ENCODE measurements at places on chromosomes 5 and 9. TPM values are rescaled to one million over a fixed set of nuclear protein-coding genes. Genes with fewer than 3 reads are reported as not detected.

ADAMTS13 gene
- 0.24 TPM for total RNA-seq

DNA sequence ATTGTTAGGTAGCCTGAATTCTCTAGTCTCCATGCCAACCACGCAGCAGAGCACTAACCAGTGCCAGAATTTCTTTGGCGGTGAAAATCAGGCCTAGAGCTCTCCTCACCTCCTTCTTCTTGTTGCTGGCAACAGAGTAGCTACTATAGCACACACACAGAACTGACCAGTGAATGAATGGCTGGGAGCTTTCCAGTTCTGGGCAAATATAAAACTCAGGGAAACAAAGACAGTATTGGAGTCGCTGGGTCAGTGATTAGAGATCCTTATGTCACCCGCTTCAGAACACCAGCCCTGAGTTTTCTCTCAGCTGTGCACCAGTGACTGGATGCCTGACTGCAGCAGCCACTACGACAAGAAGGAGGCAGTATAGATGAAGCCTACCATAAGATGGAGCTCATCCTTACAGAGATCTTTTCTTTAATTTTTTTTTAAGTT, 26.9 kb upstream of the FEM1C start:
- DNase-seq: no peak

- no peak for DNase-seq
Measured at GRCh38 chr9:75988663-75989062, 98.2 kb downstream of the PCSK5 start.

- no peak for DNase-seq
Measured at GRCh38 chr5:145479857-145480256, 355.3 kb downstream of the PRELID2 start.

GRCh38 chr9:76431601-76432000, 27.4 kb upstream of the GCNT1 start:
- no peak for DNase-seq

DNA sequence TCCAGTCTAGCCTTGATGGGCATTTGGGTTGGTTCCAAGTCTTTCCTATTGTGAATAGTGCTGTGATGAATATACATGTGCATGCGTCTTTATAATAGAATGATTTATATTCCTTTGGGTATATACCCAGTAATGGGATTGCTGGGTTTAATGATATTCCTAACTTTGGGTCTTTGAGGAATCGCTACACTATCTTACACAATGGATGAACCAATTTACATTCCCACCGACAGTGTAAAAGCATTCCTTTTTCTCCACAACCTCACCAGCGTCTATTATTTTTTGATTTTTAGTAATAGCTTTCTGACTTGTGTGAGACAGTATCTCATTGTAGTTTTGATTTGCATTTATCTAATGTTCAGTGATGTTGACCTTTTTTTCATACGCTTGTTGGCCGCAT, 1040.1 kb downstream of the MAT2B start:
- DNase-seq: no peak

GRCh38 chr5:14699159-14699558, 34.6 kb downstream of the OTULIN start:
- no peak for DNase-seq

Data from SJSA1 (cell line).